NB4 (cell line): ENCODE measurements at places on chromosomes 16 and 17.

DNA sequence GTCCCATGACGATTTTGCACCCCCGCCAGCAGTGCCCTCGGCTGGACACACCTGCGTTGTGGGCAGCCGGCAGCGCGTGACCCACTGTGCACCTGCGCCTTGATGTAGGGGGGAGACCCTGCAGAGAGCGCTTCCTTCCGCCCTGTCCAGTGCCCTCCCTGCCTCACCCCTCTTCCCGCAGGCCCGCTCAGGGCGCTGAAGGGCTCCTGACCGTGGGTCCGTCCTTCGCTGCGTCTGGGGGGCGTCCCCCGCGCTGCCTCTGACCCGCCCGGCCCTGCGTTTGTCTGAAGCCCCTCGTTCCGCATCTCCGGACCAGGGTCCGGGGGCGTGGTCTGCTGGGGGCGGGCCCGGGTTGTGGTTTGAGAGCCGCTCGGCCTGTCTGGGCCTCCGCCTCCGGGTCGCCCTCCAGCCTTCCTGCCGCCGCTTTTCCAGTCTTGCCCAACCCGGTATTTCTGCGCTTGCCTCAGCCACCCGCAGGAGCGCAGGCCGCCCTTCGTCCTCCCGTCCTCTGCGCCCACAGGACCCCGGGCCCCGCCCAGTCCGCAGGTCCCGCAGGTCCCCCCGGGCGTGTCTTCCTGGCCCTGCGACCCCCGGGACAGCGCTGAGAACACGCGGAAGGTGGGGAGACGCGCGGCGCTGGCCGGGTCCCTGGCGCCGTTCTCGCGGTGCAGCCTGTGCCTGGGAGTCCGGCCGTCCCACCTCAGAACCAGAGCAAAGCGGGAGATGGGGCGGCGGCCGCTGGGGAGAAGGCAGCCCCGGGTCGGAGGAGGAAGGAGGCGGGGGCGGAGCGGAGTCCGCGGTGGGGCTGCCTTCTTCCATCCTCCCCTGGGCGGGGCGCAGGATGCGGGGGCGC lies 4.0 kb upstream of the IL17C start:
- peak; percentile 94 for DNase-seq

DNA sequence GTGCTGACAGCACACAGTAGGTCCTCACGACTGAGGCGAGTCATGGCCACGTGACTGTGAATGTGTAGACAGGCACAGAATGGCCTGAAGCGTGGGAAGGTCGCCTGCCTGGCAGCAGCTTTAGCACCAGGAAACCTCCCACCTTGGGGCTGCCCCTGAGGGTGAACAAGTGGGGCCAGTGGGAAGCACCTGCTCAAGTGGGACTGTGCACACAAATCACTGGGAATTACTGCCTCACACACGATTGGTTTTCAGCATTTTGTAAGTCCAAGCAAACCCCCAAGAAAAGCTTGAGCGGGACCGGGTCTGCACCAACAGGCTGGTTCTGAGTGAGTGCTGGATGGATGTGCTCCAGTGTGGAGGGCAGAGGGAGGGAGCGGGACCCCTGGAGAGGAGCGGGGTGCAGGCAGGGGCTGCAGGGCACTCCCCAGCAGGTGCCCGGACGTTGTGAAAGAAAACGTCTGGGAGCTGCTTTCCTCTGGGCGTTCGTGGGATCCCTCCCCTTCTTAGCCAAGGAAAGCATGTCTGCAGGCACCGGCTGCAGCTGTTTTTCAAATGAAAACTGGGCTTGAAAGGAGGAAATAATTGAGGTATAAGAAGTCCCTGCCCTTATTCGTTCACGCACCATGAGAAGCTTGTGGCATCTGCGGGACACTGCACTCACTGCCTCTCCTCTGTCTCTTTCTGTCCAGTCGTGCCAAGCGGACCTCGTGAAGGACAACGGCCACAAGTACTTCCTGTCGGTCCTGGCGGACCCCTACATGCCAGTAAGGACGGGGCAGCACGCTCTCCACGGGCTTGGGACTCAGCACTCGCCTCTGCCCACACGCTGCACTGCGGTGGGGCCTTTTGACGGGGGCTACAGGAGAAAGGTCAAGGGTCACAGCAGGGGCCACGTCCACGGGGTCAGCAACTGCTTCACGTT lies 111.7 kb upstream of the CHMP6 start:
- no peak for DNase-seq

DNA sequence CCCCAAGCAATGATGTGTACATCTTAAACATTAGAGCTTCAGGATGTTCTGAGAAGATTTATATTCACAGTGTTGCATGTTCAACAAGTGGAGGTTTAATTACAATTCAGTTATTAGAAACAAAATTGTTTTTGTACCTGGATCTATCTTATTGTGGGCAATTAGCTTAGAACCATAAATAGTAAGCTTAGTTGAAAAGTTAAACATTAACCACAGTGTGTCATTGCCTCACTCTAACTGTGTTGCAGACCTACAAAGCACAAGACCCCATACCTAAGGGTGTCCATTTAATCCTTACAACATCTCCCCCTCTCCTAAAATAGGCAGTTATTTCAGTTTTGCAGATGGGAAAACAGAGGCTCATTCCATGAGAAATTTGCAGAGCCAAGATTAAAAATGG lies 632.0 kb upstream of the SOX9 start:
- DNase-seq, result no peak

GRCh38 chr17:50462446-50462845 lies 6.2 kb downstream of the CHAD start:
- no peak for DNase-seq

DNA sequence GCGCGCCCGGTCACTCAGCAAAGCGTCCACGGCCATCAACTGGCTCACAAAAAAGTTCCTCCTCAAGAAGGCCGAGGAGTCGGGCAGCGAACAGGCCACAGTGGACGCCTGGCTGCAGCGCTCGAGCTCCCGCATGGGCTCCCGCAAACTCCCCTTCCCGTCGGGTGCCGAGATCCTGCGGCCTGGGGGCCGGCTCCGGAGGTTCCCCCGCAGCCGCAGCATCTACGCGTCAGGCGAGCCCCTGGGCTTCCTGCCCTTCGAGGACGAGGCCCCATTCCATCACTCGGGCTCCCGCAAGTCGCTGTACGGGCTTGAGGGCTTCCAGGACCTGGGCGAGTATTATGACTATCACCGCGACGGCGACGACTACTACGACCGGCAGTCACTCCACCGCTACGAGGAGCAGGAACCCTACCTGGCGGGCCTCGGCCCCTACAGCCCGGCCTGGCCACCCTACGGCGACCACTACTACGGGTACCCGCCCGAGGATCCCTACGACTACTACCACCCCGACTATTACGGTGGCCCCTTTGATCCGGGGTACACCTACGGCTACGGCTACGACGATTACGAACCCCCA lies 10.7 kb downstream of the MYO15A start:
- DNase-seq, result no peak

DNA sequence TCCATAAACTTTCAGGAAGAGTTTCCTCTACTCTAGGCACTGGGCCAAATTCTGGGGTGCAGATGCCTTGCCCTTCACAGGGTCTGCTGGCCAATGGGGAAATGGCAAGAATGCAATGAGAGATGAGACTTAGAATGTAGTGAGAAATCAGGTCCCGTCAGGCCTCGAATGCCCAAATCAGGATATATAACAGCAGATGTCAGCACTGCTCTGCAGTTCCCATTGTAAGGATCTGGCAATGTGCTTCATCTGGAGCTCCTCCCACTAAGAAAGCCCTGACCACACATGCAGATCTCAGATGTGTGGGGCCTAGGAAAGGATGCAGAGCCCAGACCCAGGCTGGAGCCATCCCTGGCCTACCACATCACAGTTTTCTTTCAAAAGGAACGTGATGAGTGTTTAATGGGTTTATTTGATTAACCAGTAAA lies 13.9 kb upstream of the LPCAT2 start:
- peak; percentile 63 for DNase-seq
